ENCODE measurements at places on chromosomes 7 and 10. TPM values are rescaled to one million over a fixed set of nuclear protein-coding genes. Genes with fewer than 3 reads are reported as not detected.

GRCh38 chr7:41449694-41450093 lies 253.2 kb downstream of the INHBA start:
- H3K4me1 ChIP-seq, result peaks cover 11% of the 10 kb centered on the region
- no peak overlapping the region for H3K27ac ChIP-seq
- DNase-seq, result no peak
- H3K4me3 ChIP-seq, result no peak overlapping the region

- no peaks in the 10 kb centered on the region for H3K36me3 ChIP-seq
- H3K4me1 ChIP-seq, result no peaks in the 10 kb centered on the region
- H3K27ac ChIP-seq, result no peak overlapping the region
- no peaks in the 10 kb centered on the region for H3K27me3 ChIP-seq
- H3K4me3 ChIP-seq, result no peak overlapping the region
These were observed 138.0 kb downstream of the PTPN20 start for GRCh38 chr10:47049056-47049851.

DNA sequence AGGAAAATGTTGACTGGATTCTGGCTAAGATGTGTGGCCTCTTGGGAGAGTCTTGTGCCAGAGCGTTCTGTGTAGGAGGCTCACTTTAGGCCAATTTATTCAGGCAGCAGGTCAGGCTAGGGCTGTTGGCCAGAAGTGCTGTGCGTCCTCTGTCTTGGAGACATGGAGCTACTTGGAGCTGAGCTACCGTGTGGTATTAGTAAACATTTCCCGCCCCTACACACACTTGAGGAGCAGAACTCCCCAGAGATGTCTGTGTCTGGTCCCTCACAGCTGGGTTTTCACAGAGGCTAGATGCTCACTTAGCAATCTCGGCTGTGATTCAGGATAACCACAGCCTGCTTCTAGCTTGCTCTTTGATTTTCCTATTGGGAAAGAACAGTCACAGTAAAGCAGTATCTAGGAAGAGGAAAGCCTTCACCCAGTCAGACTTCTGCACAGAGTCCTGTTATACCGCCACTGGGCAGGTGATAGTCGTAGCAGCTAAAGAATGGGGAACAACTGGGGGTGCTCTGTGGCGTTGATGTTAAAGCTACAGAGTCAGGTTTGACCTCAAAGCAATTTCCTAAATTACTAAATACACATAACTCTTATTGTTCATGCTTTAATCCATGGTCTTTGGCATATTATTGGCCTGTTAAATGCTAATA lies 86.7 kb downstream of the MDFIC start:
- H3K36me3 ChIP-seq, result no peaks in the 10 kb centered on the region
- no peak overlapping the region for H3K4me3 ChIP-seq
- H3K27me3 ChIP-seq, result no peaks in the 10 kb centered on the region
- DNase-seq, result peak; percentile 83

DNA sequence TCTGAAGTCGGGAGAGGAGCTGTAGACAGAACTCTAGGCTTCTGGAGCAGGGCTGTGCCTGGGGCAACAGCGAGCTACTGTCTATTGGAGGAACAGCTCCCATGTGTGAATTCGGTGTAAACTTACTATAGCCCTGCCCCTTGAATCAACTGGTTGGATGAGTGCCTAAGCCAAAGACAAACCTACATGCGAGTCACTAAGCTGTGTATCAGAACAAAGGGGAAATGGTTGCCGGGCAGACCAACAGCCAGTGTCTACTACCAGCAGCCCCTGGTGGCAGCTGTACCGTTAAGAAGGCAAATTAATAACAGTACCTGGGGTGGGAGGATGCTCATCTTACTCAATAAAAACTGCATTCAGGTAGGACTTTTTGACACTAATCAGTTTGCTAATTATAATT lies 343.6 kb downstream of the ACTR3B start:
- no peaks in the 10 kb centered on the region for H3K27me3 ChIP-seq
- no peaks in the 10 kb centered on the region for H3K4me1 ChIP-seq
- no peak overlapping the region for H3K4me3 ChIP-seq
- no peaks in the 10 kb centered on the region for H3K36me3 ChIP-seq
- no peak overlapping the region for H3K27ac ChIP-seq

DNA sequence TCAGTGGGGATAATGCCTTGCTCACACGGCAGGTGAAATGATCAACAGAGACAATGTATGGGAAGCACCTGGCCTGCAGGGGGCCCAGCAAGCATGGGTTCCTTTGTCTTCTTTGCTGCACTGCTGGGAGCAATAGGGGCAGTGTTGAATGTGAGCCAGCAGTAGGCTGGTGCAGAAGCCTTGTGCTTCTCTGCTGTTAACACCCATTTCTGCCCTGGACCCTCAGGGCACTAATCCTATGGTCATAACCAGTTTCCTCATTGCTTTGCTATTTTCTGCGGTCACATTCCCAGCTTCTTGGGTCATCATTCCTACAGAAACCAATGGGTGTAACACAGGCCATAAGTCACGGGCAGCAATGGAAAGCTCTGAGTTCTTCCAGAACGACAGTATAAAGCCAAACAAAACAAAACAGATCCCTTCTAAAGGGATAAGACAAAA lies 10.9 kb upstream of the LGI1 start:
- H3K27ac ChIP-seq, result peak overlapping the region; percentile 78
- DNase-seq, result no peak
- H3K4me1 ChIP-seq, result peaks cover 41% of the 10 kb centered on the region
- H3K4me3 ChIP-seq, result no peak overlapping the region

GRCh38 chr10:33315891-33316290 lies 18.6 kb downstream of the NRP1 start:
- no peaks in the 10 kb centered on the region for H3K27me3 ChIP-seq
- peaks cover 13% of the 10 kb centered on the region for H3K4me1 ChIP-seq
- H3K27ac ChIP-seq, result no peak overlapping the region

DNA sequence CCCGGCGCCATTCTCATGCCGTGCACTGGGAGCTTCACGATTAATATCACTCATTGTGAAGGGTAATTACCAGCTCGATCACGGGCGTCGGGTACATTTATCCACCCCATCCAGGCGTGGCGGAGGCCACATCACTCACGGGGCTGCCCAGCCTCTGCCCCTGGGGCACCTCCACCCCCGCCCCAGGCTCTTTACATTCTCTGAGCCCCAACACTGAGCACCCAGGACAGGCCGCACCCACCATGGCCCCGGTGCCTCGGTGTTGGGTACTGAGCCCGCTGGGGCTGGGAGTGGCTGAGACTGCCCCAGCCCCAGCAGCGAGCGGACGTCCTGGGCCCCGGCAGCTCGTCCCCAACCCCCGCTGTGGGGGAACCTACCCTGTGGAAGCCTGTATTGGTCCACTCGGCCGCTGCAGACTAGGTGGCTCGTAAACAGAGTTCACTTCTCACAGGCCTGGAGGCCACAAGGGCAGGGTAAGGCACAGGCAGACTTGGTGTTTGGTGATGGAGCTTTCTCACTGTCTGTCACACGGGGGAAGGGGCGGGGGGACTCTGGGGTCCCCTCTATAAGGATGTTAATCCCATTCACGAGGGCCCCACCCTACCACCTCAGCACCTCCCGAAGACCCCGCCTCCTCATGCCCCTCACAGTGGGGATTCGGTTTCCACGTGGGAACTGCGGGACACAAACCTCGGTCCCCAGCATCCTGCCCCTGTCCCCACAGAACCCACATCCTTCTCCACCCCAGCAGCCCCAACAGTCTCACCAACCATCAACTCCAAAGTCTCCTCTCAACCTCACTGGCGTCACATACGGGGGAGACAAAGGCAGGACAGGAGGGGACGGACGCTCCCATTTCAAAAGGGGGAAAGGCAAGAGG lies 184.1 kb downstream of the ELFN1 start:
- no peak overlapping the region for H3K4me3 ChIP-seq
- H3K27me3 ChIP-seq, result no peaks in the 10 kb centered on the region
- peak; percentile 50 for DNase-seq
- no peaks in the 10 kb centered on the region for H3K36me3 ChIP-seq
- no peak overlapping the region for H3K27ac ChIP-seq
- H3K4me1 ChIP-seq, result no peaks in the 10 kb centered on the region

- H3K27me3 ChIP-seq, result no peaks in the 10 kb centered on the region
- no peak overlapping the region for H3K27ac ChIP-seq
- no peak overlapping the region for H3K4me3 ChIP-seq
- H3K36me3 ChIP-seq, result peaks cover 53% of the 10 kb centered on the region
- peaks cover 22% of the 10 kb centered on the region for H3K4me1 ChIP-seq
These were observed 5.5 kb downstream of the WDR91 start for GRCh38 chr7:135205850-135206249.

DNA sequence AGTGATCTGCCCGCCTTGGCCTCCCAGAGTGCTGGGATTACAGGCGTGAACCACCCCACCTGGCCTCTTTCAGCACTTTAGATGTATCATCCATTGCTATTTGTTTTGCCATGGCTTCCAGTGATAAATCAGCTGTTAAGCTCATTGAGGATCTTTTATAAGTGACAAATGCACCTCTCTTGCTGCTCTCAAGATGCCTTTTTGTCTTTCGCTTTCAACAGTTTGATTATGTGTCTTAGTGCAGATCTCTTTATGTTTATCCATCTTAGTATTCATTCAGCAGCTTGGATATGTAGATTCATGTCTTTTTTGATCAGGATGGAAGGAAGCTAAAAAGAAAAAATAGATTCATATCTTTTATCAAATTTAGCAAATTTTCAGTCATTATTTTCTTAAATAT lies 105.6 kb downstream of the MAPK8 start:
- H3K27ac ChIP-seq, result no peak overlapping the region
- no peaks in the 10 kb centered on the region for H3K27me3 ChIP-seq
- no peak for DNase-seq
- no peak overlapping the region for H3K4me3 ChIP-seq
- H3K36me3 ChIP-seq, result peaks cover 24% of the 10 kb centered on the region

DNA sequence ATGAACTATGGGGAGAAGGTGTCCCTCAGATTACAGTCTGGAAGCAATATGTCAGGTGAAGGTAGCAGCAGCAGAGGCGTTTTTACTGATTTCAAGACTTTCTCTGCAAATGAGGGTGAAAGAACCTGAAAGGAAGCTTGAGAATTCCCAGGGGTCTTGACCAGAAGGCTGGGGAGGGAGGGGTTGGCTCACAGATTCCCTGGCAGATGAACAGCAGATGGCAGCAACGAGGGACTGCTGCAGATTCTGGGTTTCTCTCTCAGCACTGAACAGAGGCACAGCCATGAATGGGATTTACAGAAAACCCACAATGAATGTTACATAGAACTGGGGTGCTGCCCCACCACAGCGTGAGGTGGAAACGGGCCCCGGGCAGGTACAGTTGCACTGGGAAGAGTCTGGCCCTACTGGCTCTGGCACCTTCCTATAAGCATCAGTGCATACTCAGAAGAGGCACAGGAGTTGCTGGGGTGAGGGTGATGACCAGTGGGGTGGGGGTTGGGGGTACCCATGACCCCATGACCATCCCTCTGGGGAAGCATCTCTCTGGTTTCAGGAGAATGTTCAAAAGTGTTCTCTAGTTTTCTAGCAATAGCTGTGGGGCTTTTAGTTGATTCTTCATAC lies 317.8 kb downstream of the SH2D4B start:
- no peaks in the 10 kb centered on the region for H3K4me1 ChIP-seq
- H3K4me3 ChIP-seq, result no peak overlapping the region

DNA sequence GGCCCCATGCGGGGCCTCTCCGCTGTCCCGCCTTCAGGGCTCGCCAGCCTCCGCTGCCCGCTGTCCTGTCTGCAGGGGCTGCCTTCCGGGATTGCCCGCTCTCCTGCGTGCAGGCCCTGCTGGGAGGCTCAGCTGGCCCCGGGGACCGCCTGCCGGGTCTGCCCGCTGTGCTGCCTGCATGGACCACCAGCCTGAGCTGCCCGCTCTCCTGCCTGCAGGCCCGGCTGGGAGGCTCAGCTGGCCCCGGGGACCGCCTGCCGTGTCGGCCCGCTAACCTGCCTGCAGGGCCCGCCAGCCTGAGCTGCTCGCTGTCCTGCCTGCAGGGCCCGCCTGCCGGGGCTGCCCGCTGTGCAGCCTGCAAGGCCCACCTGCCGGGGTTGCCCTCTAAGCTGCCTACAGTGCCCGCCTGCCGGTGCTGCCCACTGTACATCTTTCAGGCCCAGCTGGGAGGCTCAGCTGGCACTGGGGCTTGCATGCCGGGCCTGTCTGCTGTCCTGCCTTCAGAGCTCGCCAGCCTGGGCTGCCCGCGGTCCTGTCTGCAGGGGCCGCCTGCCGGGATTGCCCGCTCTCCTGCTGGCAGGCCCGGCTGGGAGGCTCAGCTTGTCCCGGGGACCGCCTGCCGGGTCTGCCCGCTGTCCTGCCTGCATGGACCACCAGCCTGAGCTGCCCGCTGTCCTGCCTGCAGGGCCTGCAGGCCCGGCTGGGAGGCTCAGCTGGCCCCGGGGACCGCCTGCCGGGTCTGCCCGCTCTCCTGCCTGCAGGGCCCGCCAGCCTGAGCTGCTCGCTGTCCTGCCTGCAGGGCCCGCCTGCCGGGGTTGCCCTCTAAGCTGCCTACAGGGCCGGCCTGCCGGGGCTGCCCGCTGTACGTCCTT lies 165.1 kb downstream of the GLRX3 start:
- no peaks in the 10 kb centered on the region for H3K36me3 ChIP-seq
- no peaks in the 10 kb centered on the region for H3K4me1 ChIP-seq
- H3K27me3 ChIP-seq, result no peaks in the 10 kb centered on the region
- H3K4me3 ChIP-seq, result peak overlapping the region; percentile 44

- DNase-seq, result no peak
- no peaks in the 10 kb centered on the region for H3K36me3 ChIP-seq
- no peak overlapping the region for H3K27ac ChIP-seq
- H3K27me3 ChIP-seq, result peaks cover 31% of the 10 kb centered on the region
These were observed 2.4 kb upstream of the IRF5 start for GRCh38 chr7:128935342-128935730.

DNA sequence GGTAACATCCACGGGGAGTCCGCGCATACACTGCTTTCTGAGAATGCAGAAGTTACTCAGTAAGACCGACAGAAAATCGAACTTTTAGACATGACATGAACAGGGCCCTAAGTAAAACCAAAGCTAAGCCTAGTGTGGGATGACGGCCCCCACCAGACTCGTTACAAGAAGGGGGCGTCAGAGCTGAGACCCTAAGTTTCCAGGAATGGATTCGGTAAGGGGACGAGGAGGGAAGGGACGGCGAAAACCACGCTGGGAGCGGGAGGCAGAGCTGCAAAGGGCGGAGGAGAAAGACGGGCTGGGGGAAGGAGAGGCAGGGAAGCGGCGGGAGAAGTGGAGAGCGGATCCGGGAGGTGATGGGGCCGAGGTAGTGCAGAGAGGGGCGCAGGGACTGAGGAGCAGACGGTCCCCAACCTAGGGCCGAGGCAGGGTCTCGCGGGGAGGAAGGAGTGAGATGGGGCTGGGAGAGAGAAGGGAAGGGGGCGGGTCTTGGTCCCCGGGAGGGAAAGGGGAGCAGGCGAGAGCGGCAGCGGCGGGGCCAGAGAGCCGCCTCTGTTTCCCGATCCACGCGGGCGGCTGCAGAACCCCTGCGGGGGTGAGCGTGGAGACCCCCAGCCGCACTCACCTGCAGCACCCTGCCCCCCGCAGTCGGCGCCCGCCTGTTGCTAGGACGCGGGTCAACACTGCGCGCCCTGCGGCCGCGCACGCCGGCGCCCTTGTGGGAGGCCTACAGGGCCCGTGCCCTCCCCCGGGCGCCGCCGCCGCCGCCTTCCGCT lies 513 bp downstream of the ODAD2 start:
- no peaks in the 10 kb centered on the region for H3K27me3 ChIP-seq
- H3K36me3 ChIP-seq, result no peaks in the 10 kb centered on the region
- DNase-seq, result peak; percentile 69
- no peaks in the 10 kb centered on the region for H3K4me1 ChIP-seq

OR9A2 gene
- total RNA-seq, result not detected

CDC14C gene
- not detected for total RNA-seq
